T-helper 2 cell treated with Interferon-gamma antibody and Interleukin-4, amounts not matched to agents 5 μg/mL and 100 μg/mL, for 36 hours (primary cell): ENCODE measurements at places on chromosomes 6 and 20.
A peak's percentile ranks its signal among the peaks of the same experiment; 100 is the strongest.

- DNase-seq, result no peak
These were observed 104.0 kb downstream of the EYA2 start for GRCh38 chr20:46998477-46999240.

- DNase-seq, result no peak
These were observed 98.9 kb downstream of the RNGTT start for GRCh38 chr6:88864359-88865054.

DNA sequence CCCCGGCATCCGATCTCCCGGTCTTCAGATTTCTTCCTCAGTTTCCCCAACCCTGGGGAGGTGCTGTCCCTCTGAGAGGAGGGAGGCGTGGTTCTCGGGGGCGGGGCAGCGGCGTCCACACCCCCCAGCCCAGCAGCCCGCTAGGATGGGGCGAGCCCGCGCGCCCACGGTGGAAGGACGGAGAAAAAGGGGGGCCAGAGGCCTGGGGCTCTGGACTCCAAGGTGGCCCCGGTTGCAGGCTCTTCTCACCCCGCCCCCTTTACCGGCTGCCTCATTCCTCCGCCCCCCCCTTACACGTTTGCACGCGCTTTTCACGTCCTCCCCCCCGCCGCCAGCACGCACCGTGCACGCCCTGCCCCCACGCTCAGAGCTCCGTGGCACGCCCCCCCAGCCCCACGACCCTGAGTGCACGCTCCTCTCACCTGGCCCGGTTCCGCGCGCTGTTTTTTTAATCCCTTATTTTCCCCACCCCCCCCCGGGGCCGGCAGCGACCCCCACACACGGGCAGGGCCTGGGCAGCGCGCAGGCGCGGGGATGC, 402 bp downstream of the ZBTB12 start:
- peak; percentile 40 for DNase-seq

DNA sequence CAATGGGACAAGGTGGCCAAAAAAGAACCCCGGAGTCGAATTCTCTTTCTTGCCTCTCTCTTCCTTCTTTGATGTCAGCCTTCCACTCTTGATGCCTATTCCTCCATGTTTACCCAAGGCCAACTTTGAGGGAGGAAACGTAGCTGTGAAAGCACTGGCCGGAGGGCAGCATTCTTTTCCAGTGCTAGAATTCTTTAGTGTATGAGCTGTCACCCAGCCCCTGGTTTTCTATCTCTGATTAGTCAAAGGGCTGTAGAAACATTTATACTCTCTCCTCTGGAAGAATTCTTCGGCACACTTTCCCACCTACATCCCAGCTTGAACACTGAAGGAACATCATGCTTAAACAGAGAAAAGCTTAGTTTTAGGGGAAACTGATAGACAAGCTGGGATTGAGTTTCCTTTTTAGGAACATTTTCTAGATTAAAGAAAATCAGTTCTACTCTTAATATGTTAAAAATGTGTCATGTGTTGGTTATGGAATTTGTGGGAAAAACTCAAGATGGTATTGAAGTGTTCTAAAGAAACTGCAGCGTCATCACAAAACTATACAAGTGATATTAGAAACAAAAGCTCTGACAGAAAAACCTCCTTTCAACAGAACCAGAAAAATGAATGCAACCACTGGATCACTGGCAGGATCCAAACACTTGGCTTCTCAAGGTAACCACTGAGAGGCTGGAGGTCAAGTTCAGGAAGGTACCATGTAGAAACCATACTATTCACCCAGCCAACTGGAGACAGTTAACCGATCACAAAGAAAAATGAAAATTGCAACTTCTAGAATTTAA, 20.7 kb upstream of the UTRN start:
- DNase-seq, result no peak

DNA sequence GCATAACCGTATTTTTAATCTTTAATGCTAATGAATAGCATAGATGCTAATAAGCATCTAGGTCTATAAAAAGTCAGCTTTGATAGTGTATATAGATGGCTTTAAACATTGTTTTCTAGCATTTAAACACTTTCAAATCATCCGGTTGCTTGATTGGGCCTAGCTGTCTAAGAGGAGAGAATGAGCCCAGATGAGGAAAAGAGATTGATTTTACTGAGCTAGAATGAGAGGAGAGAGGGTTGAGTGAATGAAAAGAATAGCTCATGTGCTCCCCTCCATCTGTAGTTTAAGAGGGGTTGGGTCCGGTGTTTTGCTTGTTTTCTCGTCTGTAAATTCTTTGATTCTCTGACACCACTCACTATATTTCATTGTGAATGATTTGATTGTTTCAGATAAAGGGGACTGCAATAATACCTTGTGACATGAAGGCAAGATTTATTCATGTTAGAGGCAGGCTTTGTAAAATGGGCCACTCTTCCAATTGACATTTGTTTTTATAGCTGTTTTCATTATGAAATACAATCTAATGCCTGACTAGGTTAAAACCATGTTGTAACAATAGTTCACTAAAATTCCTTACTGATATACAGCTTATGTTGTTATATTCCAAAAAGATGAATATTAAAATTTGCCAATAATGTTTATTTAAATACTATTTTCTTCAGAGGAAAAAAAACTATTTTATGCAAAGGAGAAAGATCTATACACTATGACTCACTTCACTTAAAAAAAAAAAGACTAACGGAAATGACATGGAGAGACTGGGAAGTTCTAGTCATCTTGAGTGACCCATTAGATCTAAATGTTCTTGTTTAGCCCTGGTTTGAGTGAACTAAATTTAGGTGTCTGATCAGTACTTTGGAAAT, 3.2 kb downstream of the PTPN1 start:
- no peak for DNase-seq

- no peak for DNase-seq
These were observed 38.6 kb downstream of the SYNJ2 start for GRCh38 chr6:158020272-158020711.
